ENCODE measurements at places on chromosomes 2 and 18. TPM values are rescaled to one million over a fixed set of nuclear protein-coding genes. Genes with fewer than 3 reads are reported as not detected.

The TRABD2A gene
- total RNA-seq: 2.6 TPM

The TLX2 gene
- not detected for total RNA-seq

The SERPINB12 gene
- total RNA-seq: not detected

The UGT1A6 gene
- total RNA-seq: not detected

The CFAP65 gene
- not detected for total RNA-seq

The RESP18 gene
- total RNA-seq: not detected

The UGT1A10 gene
- total RNA-seq: not detected

The ZNF804A gene
- 0.76 TPM for total RNA-seq

The CHRND gene
- total RNA-seq: not detected

The SLC4A3 gene
- 10.1 TPM for total RNA-seq

The MC2R gene
- not detected for total RNA-seq

The WDR33 gene
- total RNA-seq: 48.6 TPM

The SFXN5 gene
- 10.9 TPM for total RNA-seq

The UGT1A1 gene
- total RNA-seq: not detected

The LRRFIP1 gene
- 180 TPM for total RNA-seq

The CTAGE1 gene
- not detected for total RNA-seq

The REG3A gene
- not detected for total RNA-seq

The CIDEA gene
- 0.24 TPM for total RNA-seq

The EPHA4 gene
- total RNA-seq: 20.8 TPM

The SEPTIN10 gene
- 88.3 TPM for total RNA-seq

The CETN1 gene
- not detected for total RNA-seq

The IL36B gene
- total RNA-seq: not detected

The MROH2A gene
- total RNA-seq: not detected

The ZNF892 gene
- total RNA-seq: 4.8 TPM

The ZNF385B gene
- total RNA-seq: 2.0 TPM

The LOXHD1 gene
- total RNA-seq: 0.38 TPM

The ESPNL gene
- 3.0 TPM for total RNA-seq

The XDH gene
- total RNA-seq: not detected

The TCF7L1 gene
- total RNA-seq: 25.9 TPM

Measured in posterior vena cava (tissue), 2 donors.